ENCODE measurements at places on chromosomes 12 and 14. TPM values are rescaled to one million over a fixed set of nuclear protein-coding genes. Genes with fewer than 3 reads are reported as not detected.

GRCh38 chr12:114809097-114809496 lies 125.1 kb upstream of the TBX3 start:
- no peak for DNase-seq

- DNase-seq, result peak; percentile 37
Observed at GRCh38 chr14:51776102-51776894, 84.1 kb upstream of the GNG2 start.

- DNase-seq, result peak; percentile 16
Observed at GRCh38 chr14:92473261-92473968, 40.2 kb upstream of the RIN3 start.

DNA sequence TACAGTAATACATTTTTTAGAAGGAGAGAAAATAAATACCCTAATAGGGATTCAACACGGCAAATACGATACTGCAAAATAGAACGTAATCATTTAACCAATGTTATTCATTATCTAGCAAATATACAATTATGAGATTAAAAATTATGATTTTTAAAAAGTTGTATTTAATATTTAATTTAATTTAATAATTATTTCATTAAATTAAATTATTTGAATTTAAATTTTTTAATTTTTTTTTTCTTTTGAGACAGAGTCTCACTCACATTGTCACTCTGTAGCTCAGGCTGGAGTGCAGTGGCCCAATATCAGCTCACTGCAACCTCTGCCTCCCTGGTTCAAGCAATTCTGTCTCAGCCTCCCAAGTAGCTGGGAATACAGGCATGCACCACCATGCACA lies 42.0 kb downstream of the GXYLT1 start:
- no peak for DNase-seq

GRCh38 chr12:25896981-25897380 lies 61.5 kb upstream of the RASSF8 start:
- DNase-seq, result no peak

GRCh38 chr14:50677527-50678063 lies 9.5 kb upstream of the SAV1 start:
- no peak for DNase-seq

DNA sequence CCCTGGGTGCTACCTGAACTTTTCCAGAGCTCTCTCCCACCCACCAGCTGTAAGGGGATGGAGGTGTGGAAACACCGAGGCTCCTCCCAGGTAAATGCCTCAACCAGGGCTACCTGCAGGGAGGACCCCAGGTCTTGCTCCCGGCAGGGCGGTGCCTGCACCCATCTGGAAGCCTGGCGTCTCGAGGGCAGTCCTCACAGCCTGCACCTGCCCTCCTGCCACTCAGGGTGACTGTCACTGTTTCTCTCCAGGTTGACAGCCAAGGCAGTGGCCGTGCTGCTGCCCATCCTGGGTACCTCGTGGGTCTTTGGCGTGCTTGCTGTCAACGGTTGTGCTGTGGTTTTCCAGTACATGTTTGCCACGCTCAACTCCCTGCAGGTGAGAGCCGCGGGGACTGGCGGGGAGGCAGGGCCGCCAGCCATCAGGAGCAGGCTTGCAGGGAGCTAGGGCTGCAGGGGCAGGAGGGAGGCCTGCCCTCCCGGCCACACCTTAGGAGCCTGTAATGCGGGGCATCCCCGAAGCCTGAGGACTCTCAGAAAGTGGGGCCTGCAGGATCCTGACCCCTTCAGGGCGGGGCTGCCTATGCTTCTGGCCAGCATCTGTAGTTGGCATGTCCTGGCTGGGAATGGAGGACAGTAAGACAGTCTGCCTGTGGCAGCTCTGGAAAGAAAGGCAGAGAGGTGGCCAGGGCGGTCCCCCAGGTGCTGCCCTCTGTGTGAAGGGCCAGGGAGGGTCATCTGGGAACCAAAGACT lies 182.3 kb downstream of the ADGRD1 start:
- DNase-seq, result no peak

GRCh38 chr14:69580009-69580577 lies 5.4 kb upstream of the CCDC177 start:
- no peak for DNase-seq

DNA sequence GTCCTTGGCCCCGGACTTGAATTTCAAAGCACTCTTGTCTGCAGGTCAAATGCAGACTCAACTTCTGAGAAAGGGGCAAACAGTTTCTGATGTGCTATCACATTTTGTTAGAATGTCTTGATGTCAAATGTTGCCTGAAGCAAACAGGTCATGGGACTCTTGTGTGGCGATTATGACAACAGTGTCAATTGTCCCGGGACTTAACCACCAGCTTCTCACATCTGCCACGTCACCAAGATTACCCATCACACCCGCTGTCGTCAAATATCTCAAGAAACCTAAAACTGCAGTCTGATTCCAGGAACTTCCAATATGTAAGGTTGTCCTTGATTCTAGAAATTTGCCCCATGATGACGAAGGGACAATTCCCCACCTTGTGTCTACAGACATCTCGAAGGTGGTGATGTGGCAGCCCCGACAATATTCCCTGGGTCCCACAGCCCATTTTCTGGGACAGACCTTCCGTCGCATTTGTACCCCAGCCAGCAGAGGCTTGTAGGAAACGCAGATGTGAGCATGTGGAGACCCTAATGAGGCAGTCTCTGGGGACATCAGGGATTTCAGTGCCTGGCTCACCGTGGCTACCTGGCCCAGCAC lies 21.3 kb downstream of the LRTM2 start:
- DNase-seq, result no peak

DNA sequence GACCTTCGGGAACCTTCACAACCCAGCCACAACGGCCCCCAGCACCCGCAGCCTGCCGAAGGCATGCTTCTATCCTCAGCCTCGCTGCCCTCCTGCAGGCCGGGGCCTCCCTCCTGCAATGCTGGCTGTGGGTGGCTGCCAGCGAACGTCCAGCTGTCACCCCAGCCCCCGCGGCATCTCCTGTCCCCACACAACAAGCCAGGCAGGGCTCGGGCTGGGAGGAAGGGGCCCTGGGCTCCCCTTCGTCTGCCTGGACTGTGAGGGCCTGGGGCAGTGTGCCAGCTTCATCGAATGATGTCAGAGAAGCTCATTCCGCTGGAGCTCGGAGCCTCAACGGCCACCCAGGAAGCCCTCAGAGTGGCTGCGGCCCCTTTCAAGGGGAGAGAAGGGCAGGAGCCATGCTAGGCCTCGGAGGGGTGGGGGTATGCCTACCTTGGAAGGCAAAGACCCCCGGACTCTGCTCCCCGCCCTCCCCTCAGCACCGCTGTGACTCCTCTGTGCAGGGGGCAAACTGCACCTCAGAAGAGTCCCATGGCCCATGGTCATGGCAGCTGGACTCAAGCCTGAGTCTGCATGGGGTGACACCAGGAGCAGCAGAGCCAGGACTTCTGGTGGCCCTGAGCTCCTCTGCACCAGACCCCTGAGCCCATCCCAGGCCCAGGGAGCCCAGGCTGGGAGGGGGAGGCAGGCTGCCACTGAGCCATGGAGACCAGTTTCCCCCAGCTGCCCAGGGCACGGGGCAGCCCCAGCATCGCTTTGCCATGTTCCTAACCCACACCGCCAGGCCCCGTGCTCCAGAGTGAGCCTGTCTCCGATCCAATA lies 24.7 kb upstream of the C14orf180 start:
- peak; percentile 4 for DNase-seq

- no peak for DNase-seq
Observed at GRCh38 chr14:106788534-106788933, 1262.2 kb downstream of the TMEM121 start.

- DNase-seq, result no peak
Observed at GRCh38 chr14:89621009-89621421, 204.0 kb upstream of the FOXN3 start.

DNA sequence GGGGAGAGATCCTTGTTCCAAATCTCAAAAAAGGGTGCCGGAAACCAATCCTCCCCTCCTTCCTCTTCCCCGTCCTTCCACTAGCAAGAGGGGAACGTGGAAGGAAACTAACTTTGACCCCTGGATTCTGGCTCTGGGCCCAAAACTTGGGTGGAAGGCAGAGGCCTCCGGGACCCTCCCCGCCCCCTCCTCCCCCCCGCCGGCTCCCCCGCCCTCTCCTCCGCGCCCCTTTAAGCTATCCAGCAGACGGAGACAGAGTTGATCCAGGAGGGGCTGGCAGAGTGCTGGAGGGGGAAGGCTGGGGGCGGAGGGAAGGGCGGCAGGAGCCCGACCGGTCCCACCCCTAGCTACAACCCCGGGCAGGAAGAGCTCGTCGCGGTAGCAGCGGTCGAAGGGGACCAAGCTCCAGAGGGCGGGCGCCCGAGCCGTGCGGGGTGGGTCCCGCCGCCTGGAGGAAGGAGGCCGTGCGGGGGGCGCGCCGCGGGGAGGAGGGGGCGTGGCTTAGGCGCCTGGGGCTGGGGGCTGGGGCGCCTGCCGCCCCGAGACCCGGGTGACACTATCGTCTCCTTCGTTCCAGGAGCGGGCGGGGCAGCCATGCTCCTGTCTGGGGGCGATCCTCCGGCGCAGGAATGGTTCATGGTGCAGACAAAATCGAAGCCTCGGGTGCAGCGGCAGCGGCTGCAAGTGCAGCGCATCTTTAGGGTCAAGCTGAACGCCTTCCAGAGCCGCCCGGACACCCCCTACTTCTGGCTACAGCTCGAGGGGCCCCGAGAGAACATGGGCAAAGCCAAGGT lies at the start of gene NYNRIN:
Gene NYNRIN, plus strand, starts transcription at position 351 of the 794 bp plus-strand sequence. Its CDS starts 244 bp downstream, at position 595.
- peak; percentile 62 for DNase-seq

GRCh38 chr12:49789992-49790391 lies 38.2 kb downstream of the NCKAP5L start:
- no peak for DNase-seq

GRCh38 chr12:106883426-106883825 lies 72.3 kb upstream of the TMEM263 start:
- DNase-seq, result no peak

GRCh38 chr14:70907176-70907995 lies at the start of gene PCNX1:
TSS of gene PCNX1 (plus strand) at chr14:70907459. CDS start at chr14:70907851, 392 bp downstream.
- DNase-seq, result peak; percentile 90

DNA sequence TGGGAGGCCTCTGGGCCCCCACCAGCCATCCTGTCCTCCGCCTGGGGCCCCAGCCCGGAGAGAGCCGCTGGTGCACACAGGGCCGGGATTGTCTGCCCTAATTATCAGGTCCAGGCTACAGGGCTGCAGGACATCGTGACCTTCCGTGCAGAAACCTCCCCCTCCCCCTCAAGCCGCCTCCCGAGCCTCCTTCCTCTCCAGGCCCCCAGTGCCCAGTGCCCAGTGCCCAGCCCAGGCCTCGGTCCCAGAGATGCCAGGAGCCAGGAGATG lies 729 bp upstream of the GAPDH start:
- DNase-seq, result no peak

GRCh38 chr12:23535441-23535840 lies 414.0 kb downstream of the SOX5 start:
- no peak for DNase-seq

GRCh38 chr12:117359029-117359845 lies 2.2 kb downstream of the NOS1 start:
- no peak for DNase-seq

DNA sequence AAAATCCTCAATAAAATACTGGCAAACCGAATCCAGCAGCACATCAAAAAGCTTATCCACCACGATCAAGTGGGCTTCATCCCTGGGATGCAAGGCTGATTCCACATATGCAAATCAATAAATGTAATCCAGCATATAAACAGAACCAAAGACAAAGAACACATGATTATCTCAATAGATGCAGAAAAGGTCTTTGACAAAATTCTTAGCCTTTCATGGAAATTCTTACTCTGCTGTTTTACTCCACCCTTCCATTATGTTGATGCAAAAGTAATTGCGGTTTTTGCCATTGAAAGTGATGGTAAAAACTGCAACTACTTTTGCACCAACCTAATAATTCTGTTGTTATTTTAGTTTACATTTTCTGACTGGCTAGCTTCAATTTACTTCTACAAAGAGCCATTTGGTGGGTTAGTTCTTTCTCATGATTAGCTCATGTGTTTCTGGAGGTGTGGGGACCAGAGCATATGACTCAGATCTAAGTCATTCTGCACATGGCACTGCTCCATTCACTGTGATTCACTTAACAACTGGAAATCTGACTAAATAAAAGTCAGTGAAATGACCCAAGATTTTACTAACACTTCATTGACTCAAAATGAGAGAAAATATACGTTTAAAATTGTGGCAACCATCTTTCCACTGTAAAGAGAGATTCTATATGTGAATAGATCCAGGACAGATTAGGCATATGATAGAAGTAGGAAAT lies 99.9 kb downstream of the TMTC3 start:
- DNase-seq, result no peak

Gene PRIMA1
- total RNA-seq, result 6.4 TPM

DNA sequence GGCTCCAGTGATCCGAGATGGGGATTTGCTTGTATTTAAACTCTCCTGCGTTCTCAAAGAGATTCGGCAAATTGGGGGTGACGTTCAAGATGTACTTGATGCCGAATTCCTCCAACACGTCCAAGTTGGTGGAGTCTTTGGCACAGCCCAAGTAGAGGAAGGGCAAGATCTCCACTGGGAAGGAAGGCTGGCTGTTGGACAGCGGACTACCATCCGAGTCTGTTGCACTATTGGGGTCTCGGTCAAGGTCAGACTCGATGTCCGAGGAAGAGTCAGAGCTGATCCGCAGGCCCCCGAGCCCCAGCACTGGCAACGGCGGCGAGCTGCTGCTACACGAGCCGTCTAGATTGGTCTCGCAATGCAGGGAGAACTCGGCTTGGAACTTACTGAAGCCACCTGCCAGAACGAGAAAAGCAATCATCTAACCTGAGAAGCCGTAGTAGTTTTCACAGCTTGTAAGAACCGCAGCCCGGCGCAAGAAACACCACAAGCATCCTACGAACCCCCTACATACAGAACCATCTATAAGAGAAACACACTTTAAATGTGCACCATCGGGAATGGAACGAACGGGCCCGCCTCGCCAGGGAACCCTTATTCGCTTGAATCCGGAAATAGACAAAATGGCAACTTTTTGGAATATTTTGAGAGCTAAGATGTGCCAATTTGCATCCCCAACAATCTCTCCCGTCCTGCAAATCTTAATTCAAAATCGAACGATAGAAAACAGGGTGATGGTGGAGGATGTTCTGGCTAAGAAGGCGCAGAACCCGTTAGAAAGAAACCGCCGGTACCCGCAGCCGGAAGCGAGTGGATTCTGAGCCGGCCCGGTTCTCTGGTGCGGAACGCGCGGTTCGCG lies 1.4 kb downstream of the DUSP6 start:
- DNase-seq, result peak; percentile 33

DNA sequence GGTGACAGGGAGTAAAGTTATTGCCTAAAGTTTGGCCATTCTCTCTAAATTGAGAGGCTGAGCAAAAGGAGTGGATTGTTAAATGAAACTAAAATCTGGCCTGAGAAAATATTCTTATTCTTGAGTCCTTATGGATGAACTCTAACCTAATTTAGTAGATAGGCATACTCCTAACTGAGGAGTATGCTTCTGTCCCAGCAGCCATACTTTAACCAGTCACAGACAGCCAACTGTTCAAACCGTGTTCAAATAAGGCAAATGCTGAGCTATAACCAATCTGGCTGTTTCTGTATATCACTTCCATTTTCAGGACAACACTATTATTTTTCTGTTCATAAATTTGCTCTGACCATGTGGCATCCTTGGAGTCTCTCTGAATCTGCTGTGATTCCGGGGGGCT lies 75.9 kb upstream of the RERGL start:
- DNase-seq, result no peak

GRCh38 chr12:125121106-125121505 lies 55.9 kb downstream of the AACS start:
- DNase-seq, result no peak

Gene NPFF
- total RNA-seq, result not detected

- DNase-seq, result no peak
Observed at GRCh38 chr14:65186951-65187350, 84.6 kb upstream of the MAX start.

Gene KRT73
- not detected for total RNA-seq
